ENCODE measurements at places on chromosomes 12 and 14. TPM values are rescaled to one million over a fixed set of nuclear protein-coding genes. Genes with fewer than 3 reads are reported as not detected.

GRCh38 chr12:130775953-130776856 lies 60.1 kb upstream of the RIMBP2 start:
- H3K36me3 ChIP-seq, result peaks cover 4% of the 10 kb centered on the region
- DNase-seq, result peak; percentile 25
- H3K4me1 ChIP-seq, result peaks cover 20% of the 10 kb centered on the region
- peaks cover 14% of the 10 kb centered on the region for H3K27me3 ChIP-seq
- H3K4me3 ChIP-seq, result peak overlapping the region; percentile 87
- peak overlapping the region; percentile 78 for H3K27ac ChIP-seq

GRCh38 chr12:24948757-24949722 lies at the start of gene BCAT1:
BCAT1 (minus strand) TSS chr12:24949101; CDS start chr12:24948932, 169 bp downstream.
- no peak within 1 kb of the TSS for H3K27ac ChIP-seq
- H3K4me3 ChIP-seq, result peak within 1 kb of the TSS; percentile 90
- DNase-seq, result no peak
- peaks cover 10% of the 10 kb centered on the region for H3K36me3 ChIP-seq

- H3K36me3 ChIP-seq, result peaks cover 3% of the 10 kb centered on the region
- peaks cover 13% of the 10 kb centered on the region for H3K4me1 ChIP-seq
- H3K4me3 ChIP-seq, result no peak overlapping the region
- DNase-seq, result no peak
- H3K27ac ChIP-seq, result peak overlapping the region; percentile 88
Observed at GRCh38 chr12:120078868-120079267, 37.7 kb downstream of the RAB35 start.

- no peak for DNase-seq
- H3K27me3 ChIP-seq, result peaks cover 14% of the 10 kb centered on the region
- H3K36me3 ChIP-seq, result no peaks in the 10 kb centered on the region
- no peak overlapping the region for H3K4me3 ChIP-seq
- no peaks in the 10 kb centered on the region for H3K4me1 ChIP-seq
Observed at GRCh38 chr14:60217713-60218112, 31.3 kb upstream of the PPM1A start.

- no peak for DNase-seq
- peaks cover 6% of the 10 kb centered on the region for H3K36me3 ChIP-seq
- H3K4me1 ChIP-seq, result peaks cover 15% of the 10 kb centered on the region
- no peaks in the 10 kb centered on the region for H3K27me3 ChIP-seq
- no peak overlapping the region for H3K4me3 ChIP-seq
Observed at GRCh38 chr12:42172441-42173210, 28.0 kb upstream of the GXYLT1 start.

GRCh38 chr12:8076366-8076765 lies 5.7 kb upstream of the NECAP1 start:
- DNase-seq, result no peak
- H3K4me3 ChIP-seq, result no peak overlapping the region
- H3K36me3 ChIP-seq, result no peaks in the 10 kb centered on the region
- peaks cover 20% of the 10 kb centered on the region for H3K4me1 ChIP-seq
- H3K27me3 ChIP-seq, result no peaks in the 10 kb centered on the region

DNA sequence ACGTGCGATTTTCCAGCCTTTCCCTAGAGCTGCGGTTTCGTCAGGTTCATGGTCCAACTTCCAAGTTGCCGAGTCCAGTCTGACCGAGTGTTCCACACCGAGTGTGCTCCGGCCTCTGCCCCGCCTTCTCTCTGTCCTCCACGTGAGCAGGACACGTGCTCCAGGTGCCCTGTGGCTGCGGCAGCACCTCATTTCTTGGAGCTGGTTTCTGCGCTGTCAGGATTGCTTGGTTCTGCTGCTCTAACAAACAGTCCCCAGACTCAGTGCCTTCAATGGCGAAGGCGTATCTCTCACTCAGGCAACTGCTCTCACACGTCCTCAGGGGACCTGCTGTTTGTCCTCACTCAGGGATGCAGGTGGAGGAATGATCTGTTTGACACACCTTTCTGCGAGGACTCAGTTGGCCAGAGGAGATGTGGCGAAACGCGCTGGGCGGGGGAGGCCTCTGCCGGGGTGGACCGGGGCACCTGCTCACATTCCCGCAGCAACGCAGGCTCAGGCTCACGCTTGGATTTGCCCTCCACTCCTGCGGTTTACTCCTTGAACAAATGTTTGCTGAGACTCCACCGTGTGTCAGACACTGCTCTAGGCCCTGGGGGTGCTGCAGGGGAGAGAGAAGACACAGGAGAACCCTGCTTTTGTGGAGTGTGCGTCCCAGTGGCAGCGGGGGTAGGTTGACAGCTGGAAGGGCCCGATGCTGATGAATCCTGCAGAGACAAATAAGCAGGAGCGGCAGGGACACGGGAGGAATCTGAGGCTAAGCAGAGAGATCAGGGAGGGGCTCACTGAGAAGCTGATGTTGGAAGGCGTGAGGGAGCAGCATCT lies 63.4 kb upstream of the FBRSL1 start:
- H3K4me3 ChIP-seq, result no peak overlapping the region
- no peak overlapping the region for H3K27ac ChIP-seq
- H3K4me1 ChIP-seq, result peaks cover 17% of the 10 kb centered on the region

DNA sequence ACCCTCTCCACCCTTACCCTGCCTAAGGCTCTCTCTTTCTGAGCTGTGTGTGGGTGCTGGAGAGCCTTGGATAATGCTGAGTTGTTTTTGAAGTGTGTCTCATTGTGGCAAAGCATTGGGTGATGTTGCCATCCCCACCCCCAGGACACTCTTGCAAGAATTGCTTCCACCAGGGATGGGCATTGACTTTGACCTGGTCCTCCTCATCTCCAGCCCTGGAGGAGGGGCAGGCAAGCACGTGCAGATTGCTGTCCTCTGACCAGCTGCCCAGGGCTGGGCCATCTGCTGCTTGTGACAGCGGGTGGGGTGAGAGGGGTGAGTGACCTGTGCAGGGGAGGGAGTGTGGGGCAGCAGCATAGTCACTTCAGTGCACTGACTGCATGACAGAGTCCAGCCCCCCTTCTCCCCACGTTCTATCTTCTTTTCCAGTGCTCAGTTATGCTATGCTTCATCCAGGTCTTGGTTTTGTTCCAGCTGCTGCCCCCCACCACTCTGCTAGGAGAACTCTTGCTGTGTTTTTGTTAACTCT lies 26.2 kb downstream of the SUSD6 start:
- H3K36me3 ChIP-seq, result peaks cover 7% of the 10 kb centered on the region
- no peaks in the 10 kb centered on the region for H3K27me3 ChIP-seq
- peak overlapping the region; percentile 87 for H3K27ac ChIP-seq

DNA sequence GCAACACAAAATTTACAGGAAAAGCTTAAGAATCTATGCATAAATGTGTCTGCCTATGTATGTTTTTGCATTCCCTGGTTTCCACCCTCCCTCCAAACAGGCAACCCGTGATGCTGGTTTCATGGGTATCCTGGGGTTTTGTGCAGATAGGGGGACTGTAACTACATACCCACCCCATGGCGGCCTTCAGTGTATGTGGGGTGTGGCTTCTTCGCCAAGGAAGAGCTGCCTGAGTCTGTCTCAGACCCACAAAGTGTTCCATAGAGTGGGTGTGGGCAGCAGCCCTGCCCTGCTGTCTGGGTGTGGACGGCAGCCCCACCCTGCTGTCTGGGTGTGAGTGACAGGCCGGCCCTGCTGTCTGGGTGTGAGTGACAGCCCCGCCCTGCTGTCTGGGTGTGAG lies 174.8 kb downstream of the ADGRD1 start:
- H3K36me3 ChIP-seq, result no peaks in the 10 kb centered on the region
- H3K4me3 ChIP-seq, result no peak overlapping the region
- DNase-seq, result no peak
- H3K4me1 ChIP-seq, result peaks cover 5% of the 10 kb centered on the region

DNA sequence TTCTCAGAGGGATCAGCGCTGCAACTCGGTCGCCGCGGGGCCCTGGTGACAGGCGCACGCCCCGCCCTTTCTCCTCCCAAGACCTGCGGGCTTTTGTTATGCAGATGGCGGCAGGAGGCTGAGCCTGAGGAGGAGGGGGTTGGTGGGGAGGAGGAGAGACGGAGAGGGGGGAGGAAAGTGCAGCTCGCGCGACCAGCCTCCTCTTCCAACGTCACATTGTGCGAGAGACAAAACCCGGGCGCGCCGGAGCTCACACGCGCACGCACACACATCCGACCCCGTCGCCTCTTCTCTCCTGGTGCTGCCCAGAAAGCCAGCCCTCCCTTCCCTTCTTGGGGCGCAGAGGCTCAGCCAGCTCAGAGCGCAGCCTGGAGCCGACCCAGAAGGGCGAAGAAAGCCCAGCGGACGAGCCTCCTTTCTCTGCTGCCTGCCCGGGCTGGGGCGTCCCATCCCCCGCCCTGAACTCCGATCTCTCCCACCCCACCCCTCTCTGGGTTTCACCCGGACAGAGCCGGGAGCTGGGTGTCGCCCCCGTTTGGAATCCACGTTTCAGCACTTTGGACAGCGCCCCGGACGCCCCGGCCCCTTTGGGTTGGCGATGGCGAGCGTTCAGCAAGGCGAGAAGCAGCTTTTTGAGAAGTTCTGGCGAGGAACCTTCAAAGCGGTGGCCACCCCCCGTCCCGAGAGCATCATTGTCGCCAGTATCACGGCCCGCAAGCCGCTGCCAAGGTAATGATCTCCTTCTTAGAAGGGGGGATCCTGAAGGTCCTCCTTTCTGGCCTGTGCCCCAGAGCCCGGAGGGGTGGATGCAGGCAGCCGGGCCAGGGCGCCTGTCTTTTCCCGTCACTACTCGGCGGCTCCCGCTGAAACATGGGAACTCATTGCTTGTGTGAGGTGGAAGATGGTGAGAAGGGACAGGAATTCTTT lies at the start of gene SRRM4:
SRRM4 (plus strand) TSS at position 257 of the 927 bp plus-strand sequence; CDS start at position 599, 342 bp downstream.
- no peak within 1 kb of the TSS for H3K27ac ChIP-seq
- H3K4me3 ChIP-seq, result no peak within 1 kb of the TSS
- no peaks in the 10 kb centered on the region for H3K36me3 ChIP-seq
- peaks cover 21% of the 10 kb centered on the region for H3K27me3 ChIP-seq

DNA sequence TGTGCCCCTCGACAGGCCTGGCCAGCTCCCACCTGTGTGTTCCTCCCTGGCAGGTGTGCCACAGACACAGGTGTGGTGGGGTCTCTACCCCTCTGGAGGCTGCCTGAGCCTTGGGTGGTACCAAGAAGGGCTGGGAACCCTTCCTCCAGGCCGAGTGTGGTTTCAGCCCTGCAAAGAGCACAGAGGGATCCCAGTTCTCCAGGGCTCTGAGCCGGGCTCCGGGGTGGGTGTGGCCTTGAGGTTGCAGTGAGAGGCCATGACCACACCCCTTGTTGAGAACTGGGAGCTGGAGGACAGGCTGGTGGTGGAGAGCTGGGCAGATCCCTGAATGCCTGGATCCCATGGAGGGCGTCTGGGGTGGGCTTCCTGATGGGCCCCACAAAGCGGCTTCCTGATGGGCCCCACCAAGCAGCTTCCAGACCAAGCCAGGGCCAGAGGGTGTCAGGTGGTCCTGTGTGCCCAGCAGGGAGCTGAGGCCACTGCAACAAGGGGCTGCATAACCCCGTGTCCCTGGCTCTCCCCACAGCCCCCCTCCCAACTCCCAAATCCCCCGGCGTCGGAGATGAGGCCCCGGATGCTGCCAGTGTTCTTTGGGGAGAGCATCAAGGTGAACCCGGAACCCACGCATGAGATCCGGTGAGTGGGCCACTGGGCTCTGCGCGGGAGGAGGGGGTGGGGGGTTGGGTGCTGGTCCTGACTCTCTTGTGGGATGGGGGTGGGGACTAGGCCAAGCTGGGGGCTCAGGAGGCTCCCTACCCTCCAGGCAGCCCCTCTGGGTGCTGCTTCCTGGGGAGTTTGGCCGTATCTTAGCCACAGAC lies 16.6 kb downstream of the RFLNA start:
- H3K27me3 ChIP-seq, result no peaks in the 10 kb centered on the region
- no peak for DNase-seq

DNA sequence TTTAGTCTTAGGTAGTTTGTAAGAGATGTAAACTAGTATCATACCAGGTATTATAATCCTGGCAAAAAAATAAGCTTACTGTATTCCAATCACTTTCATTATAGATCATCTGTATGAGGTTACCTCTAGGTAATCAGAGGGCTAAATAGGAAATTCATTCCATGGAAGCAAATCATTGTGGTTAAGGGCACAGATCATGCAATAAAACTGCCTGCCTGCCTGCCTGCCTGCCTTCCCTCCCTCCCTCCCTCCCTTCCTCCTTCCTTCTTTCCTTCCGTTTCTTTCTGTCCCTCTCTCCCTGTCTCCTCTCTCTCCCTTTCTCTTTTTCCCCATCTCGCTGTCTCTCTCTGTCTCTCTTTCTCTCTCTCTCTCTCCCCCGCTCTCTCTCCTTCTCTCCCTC lies 3.2 kb upstream of the CLEC9A start:
- no peak overlapping the region for H3K27ac ChIP-seq
- no peak overlapping the region for H3K4me3 ChIP-seq
- H3K4me1 ChIP-seq, result no peaks in the 10 kb centered on the region
- DNase-seq, result no peak
- H3K36me3 ChIP-seq, result peaks cover 4% of the 10 kb centered on the region

DNA sequence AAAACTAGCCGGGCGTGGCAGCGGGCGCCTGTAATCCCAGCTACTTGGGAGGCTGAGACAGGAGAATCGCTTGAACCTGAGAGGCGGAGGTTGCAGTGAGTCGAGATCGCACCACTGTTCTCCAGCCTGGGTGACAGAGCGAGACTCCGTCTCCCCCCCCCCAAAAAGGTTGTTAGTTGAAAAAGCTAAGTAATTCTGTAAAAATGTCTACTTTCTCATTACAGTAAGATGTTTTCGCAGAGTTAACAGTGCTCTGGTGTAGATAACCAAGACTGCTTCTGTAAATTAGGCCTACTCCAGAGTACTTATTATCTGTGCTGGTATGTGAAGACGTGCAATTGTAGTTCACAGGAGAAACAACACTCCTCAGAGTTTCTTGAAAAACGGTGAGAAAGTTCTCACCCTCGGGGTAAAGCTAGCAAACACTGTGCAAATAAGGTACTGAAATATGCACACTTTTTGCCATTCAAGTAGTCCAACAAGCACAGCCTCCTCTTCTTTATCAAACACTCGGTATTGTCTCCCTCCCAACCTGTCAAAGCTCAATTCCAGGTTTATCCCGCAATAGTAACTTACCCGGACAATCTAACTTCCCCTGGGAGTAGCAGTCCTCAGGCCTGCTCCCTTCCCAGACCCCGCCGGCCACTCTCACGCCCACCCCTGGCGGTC lies 974 bp downstream of the BTBD7 start:
- H3K27me3 ChIP-seq, result no peaks in the 10 kb centered on the region
- peak overlapping the region; percentile 77 for H3K27ac ChIP-seq
- no peaks in the 10 kb centered on the region for H3K36me3 ChIP-seq
- peaks cover 33% of the 10 kb centered on the region for H3K4me1 ChIP-seq

DNA sequence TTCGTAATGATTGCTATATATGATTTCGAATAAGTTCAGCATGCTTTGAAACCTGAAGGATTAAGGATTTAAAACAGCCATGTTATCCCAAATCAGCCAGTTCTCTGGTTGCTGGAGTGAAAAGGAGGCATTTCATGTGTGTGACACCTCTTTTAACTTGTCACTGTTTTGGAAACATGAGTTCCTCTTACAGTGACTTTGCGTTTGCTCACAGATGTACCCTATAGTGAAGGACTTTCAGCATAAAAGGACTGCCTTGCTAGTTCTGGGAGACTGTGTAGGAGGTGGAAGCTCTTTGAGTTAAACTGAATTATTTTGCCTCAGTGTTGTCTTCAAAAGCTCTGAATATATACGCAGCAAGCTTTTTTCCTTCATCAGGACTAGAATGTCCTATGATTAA lies 7.6 kb downstream of the RNASE11 start:
- H3K4me1 ChIP-seq, result peaks cover 4% of the 10 kb centered on the region
- H3K4me3 ChIP-seq, result no peak overlapping the region
- no peak overlapping the region for H3K27ac ChIP-seq
- peaks cover 15% of the 10 kb centered on the region for H3K27me3 ChIP-seq

The LRTM2 gene
- not detected for total RNA-seq

The ATG14 gene
- 16.3 TPM for total RNA-seq

The LRP1 gene
- total RNA-seq, result 3.8 TPM

The KLHL33 gene
- 0.47 TPM for total RNA-seq

The LRIG3 gene
- not detected for total RNA-seq

The TIGAR gene
- 7.8 TPM for total RNA-seq

The PRH2 gene
- total RNA-seq, result not detected

The CAPZA3 gene
- total RNA-seq, result not detected

The LTBP2 gene
- total RNA-seq, result 0.57 TPM
